ENCODE measurements at places on chromosomes 4 and X. TPM values are rescaled to one million over a fixed set of nuclear protein-coding genes. Genes with fewer than 3 reads are reported as not detected.

DNA sequence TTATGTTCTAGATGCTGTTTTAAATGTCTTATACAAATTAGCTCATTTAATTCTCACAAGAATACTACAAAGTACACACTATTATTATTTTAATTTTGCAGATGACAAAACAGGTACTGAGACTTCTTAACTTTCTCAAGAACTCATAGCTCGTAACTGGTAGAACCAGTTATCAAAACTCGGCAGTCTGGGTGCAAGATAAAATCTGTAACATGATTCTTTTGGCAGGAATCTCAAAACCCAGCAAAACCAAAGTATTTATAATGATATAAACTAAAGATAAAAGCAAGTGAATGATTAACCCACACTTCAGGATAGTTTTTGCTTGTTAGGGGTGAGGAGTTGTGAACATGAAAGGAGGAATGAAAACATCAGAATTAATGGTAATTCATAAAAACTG, 27.6 kb downstream of the CLNK start:
- no peaks in the 10 kb centered on the region for H3K27me3 ChIP-seq
- peaks cover 17% of the 10 kb centered on the region for H3K4me1 ChIP-seq
- no peaks in the 10 kb centered on the region for H3K36me3 ChIP-seq
- peak; percentile 57 for DNase-seq

- no peak overlapping the region for H3K4me3 ChIP-seq
- H3K27ac ChIP-seq: no peak overlapping the region
- H3K27me3 ChIP-seq: no peaks in the 10 kb centered on the region
- no peak for DNase-seq
- no peaks in the 10 kb centered on the region for H3K4me1 ChIP-seq
Observed at GRCh38 chr4:181671672-181672071, 571.5 kb upstream of the TENM3 start.

- no peaks in the 10 kb centered on the region for H3K4me1 ChIP-seq
- H3K27ac ChIP-seq: no peak overlapping the region
- H3K36me3 ChIP-seq: peaks cover 64% of the 10 kb centered on the region
- no peaks in the 10 kb centered on the region for H3K27me3 ChIP-seq
Observed at GRCh38 chr4:122221322-122221721, 69.2 kb downstream of the BLTP1 start.

PNMA6A gene
- total RNA-seq: 1.7 TPM

GRCh38 chr4:163755013-163755412, 260.5 kb downstream of the TMA16 start:
- no peaks in the 10 kb centered on the region for H3K36me3 ChIP-seq
- H3K4me3 ChIP-seq: no peak overlapping the region
- H3K4me1 ChIP-seq: no peaks in the 10 kb centered on the region
- no peak overlapping the region for H3K27ac ChIP-seq

DNA sequence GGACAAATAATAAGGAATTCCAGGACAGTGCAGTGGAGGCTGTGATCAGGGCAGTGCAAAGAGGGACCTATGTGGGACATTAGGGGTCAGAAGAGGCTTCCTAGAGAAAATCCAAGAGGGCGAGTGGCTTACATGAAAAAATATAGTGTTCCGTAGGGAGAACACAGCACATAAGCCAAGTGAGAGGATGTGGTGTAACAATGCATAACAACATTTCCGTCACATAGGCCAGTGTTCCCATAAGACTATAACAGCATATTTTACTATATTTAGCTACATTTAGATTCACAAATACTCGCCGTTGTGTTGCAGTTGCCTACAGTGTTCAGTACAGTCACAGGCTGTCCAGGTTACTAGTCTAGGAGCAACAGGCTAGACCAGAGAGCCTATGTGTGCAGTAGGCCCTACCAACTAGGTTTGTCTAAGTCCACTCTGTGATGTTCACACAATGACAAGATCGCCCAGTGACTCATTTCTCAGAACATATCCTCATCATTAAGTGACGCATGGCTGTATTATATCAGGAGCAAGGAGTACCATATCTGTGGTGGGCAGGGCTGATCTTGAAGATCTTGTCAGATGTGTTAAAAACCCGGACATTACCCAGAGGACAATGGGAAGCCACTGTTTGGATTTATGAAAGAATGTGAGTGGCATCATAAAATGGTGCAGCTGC, 74.0 kb upstream of the TBL1X start:
- no peaks in the 10 kb centered on the region for H3K4me1 ChIP-seq
- H3K36me3 ChIP-seq: no peaks in the 10 kb centered on the region
- no peak overlapping the region for H3K27ac ChIP-seq
- no peak overlapping the region for H3K4me3 ChIP-seq

- no peaks in the 10 kb centered on the region for H3K27me3 ChIP-seq
- H3K4me3 ChIP-seq: no peak overlapping the region
- no peaks in the 10 kb centered on the region for H3K36me3 ChIP-seq
Observed at GRCh38 chr4:25051534-25051933, 20.8 kb upstream of the LGI2 start.

GRCh38 chr4:69104719-69105275, 8.5 kb downstream of the UGT2B7 start:
- H3K27ac ChIP-seq: no peak overlapping the region
- no peak for DNase-seq
- H3K36me3 ChIP-seq: no peaks in the 10 kb centered on the region
- no peaks in the 10 kb centered on the region for H3K27me3 ChIP-seq
- no peaks in the 10 kb centered on the region for H3K4me1 ChIP-seq

- peaks cover 40% of the 10 kb centered on the region for H3K4me1 ChIP-seq
- no peak overlapping the region for H3K27ac ChIP-seq
- DNase-seq: no peak
- H3K36me3 ChIP-seq: peaks cover 14% of the 10 kb centered on the region
Observed at GRCh38 chr4:98903561-98903960, 25.4 kb downstream of the EIF4E start.

DNA sequence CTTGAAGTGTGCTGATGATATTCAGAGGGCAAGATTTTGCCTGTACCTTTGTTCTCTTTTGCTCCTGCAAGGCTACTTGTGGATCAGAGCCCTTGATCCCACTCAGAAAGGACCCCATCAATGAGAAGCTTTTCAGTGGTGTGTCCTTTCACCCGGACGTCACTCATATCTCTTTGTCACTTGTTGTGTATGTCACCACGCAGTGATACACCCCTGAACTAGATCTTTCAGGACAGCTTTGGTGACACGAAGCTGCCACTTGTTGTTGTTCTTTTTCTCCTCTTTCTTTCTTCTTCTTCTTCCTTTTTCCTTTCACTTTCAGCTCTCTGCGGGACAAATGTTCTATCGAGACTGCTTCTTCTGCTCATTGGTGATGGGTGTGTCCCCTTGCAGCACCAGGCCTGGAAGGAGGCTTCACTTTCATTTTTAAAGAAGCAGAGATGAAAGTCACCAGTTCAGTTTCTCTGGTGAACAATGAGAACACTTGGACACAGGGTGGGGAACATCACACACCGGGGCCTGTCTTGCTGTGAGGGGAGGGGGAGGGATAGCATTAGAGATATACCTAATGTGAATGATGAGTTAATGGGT, 83.6 kb downstream of the NBDY start:
- H3K27me3 ChIP-seq: no peaks in the 10 kb centered on the region
- H3K27ac ChIP-seq: no peak overlapping the region
- peaks cover 8% of the 10 kb centered on the region for H3K4me1 ChIP-seq
- H3K36me3 ChIP-seq: no peaks in the 10 kb centered on the region

- H3K36me3 ChIP-seq: peaks cover 25% of the 10 kb centered on the region
- H3K27ac ChIP-seq: no peak overlapping the region
- no peak for DNase-seq
- H3K4me1 ChIP-seq: no peaks in the 10 kb centered on the region
- H3K4me3 ChIP-seq: no peak overlapping the region
Observed at GRCh38 chr4:106338671-106339070, 22.3 kb downstream of the AIMP1 start.

GRCh38 chrX:77918568-77918967, 8.1 kb downstream of the ATP7A start:
- DNase-seq: no peak
- H3K4me3 ChIP-seq: no peak overlapping the region
- H3K27me3 ChIP-seq: no peaks in the 10 kb centered on the region
- H3K27ac ChIP-seq: no peak overlapping the region
- no peaks in the 10 kb centered on the region for H3K36me3 ChIP-seq

- DNase-seq: peak; percentile 71
- no peaks in the 10 kb centered on the region for H3K36me3 ChIP-seq
- peaks cover 4% of the 10 kb centered on the region for H3K4me1 ChIP-seq
Observed at GRCh38 chr4:25950461-25951389, 36.7 kb downstream of the SMIM20 start.

- H3K27me3 ChIP-seq: no peaks in the 10 kb centered on the region
- DNase-seq: no peak
- H3K27ac ChIP-seq: no peak overlapping the region
- no peaks in the 10 kb centered on the region for H3K36me3 ChIP-seq
Observed at GRCh38 chrX:13469963-13470684, 99.3 kb upstream of the EGFL6 start.

GRCh38 chrX:46029777-46030176, 515.4 kb downstream of the ZNF674 start:
- DNase-seq: no peak
- no peaks in the 10 kb centered on the region for H3K27me3 ChIP-seq
- H3K4me3 ChIP-seq: no peak overlapping the region
- H3K27ac ChIP-seq: no peak overlapping the region
- H3K36me3 ChIP-seq: no peaks in the 10 kb centered on the region

GRCh38 chr4:147994076-147994475, 262.2 kb downstream of the ARHGAP10 start:
- H3K4me3 ChIP-seq: no peak overlapping the region
- peaks cover 4% of the 10 kb centered on the region for H3K36me3 ChIP-seq
- DNase-seq: peak; percentile 50
- no peaks in the 10 kb centered on the region for H3K27me3 ChIP-seq
- no peak overlapping the region for H3K27ac ChIP-seq

CDX4 gene
- not detected for total RNA-seq

DNA sequence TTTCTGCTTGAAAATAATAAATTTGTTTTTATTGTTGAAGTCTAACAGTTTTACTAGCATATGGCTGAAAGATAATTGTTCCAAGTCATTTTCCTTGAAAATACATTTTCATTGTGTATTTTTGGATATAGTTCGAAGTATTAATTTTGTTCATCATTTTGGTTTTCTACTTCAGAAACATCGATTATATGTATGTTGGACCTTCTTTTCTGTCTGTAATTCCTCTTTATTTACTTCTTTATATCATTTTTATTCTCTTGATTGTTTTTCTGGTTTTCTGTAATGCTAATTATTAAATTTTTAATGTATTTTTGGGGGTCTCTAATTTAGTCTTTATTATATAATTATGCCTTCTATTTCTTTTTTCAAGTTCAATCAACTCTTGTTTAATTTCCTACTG, 407.1 kb upstream of the FRG1 start:
- no peaks in the 10 kb centered on the region for H3K4me1 ChIP-seq
- DNase-seq: no peak
- H3K27ac ChIP-seq: no peak overlapping the region
- H3K36me3 ChIP-seq: no peaks in the 10 kb centered on the region
- no peaks in the 10 kb centered on the region for H3K27me3 ChIP-seq
- no peak overlapping the region for H3K4me3 ChIP-seq

GRCh38 chrX:15946783-15947580, 92.4 kb upstream of the AP1S2 start:
- peaks cover 4% of the 10 kb centered on the region for H3K27me3 ChIP-seq
- no peaks in the 10 kb centered on the region for H3K4me1 ChIP-seq
- H3K4me3 ChIP-seq: no peak overlapping the region
- DNase-seq: no peak

GRCh38 chr4:152936446-152937335, 568 bp downstream of the FHDC1 start:
- H3K4me3 ChIP-seq: peak overlapping the region; percentile 59
- peak overlapping the region; percentile 87 for H3K27ac ChIP-seq
- H3K27me3 ChIP-seq: no peaks in the 10 kb centered on the region
- DNase-seq: peak; percentile 57
- peaks cover 24% of the 10 kb centered on the region for H3K4me1 ChIP-seq

DNA sequence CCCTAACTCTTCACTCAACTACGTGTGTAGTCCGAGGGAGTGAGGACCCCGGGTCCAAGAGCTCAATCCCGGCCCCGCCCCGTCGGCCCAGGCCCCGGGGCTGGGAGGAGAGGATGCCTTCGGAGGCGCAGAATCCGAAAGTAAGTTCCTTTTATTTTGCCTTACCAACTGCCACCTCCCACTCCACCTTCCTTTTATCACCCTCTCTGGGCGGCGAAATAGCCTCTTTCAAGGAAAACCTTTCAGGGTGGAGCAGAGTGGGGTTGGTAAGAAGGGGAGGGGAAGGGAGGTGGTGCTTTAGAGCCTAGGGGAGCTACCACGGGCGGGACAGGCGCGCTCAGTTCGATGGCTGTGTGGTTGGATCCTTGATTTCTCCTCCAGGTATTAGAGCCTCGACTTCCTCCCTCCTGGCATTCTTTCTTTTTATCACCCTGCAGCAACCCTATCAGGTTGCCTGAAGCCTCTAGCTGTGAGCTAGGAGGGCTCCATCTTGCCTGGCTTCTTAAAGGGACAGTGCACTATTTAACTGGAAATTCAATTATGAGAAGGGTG, 191.2 kb downstream of the RRAGB start:
- H3K36me3 ChIP-seq: no peaks in the 10 kb centered on the region
- H3K4me3 ChIP-seq: peak overlapping the region; percentile 54
- no peaks in the 10 kb centered on the region for H3K27me3 ChIP-seq
- no peaks in the 10 kb centered on the region for H3K4me1 ChIP-seq

C1GALT1C1 gene
- not detected for total RNA-seq

GRCh38 chrX:36199928-36200327, 280.4 kb downstream of the CFAP47 start:
- DNase-seq: no peak
- H3K27me3 ChIP-seq: no peaks in the 10 kb centered on the region
- H3K36me3 ChIP-seq: no peaks in the 10 kb centered on the region
- no peak overlapping the region for H3K4me3 ChIP-seq

GRCh38 chr4:108166038-108166437, 2.7 kb downstream of the LEF1 start:
- H3K4me1 ChIP-seq: peaks cover 31% of the 10 kb centered on the region
- H3K4me3 ChIP-seq: no peak overlapping the region
- no peaks in the 10 kb centered on the region for H3K36me3 ChIP-seq
- no peak overlapping the region for H3K27ac ChIP-seq
- peaks cover 94% of the 10 kb centered on the region for H3K27me3 ChIP-seq

- no peaks in the 10 kb centered on the region for H3K27me3 ChIP-seq
- H3K27ac ChIP-seq: no peak overlapping the region
- no peaks in the 10 kb centered on the region for H3K36me3 ChIP-seq
- no peak overlapping the region for H3K4me3 ChIP-seq
- no peak for DNase-seq
- H3K4me1 ChIP-seq: no peaks in the 10 kb centered on the region
Observed at GRCh38 chrX:29542152-29542551, 673.2 kb upstream of the MAGEB2 start.

GRCh38 chr4:2116687-2117400, 57.7 kb downstream of the NAT8L start:
- H3K4me3 ChIP-seq: no peak overlapping the region
- no peaks in the 10 kb centered on the region for H3K27me3 ChIP-seq
- no peaks in the 10 kb centered on the region for H3K4me1 ChIP-seq
- DNase-seq: no peak

GPR119 gene
- not detected for total RNA-seq

GRCh38 chr4:26786916-26787315, 73.7 kb upstream of the STIM2 start:
- H3K27ac ChIP-seq: no peak overlapping the region
- H3K27me3 ChIP-seq: no peaks in the 10 kb centered on the region
- H3K36me3 ChIP-seq: no peaks in the 10 kb centered on the region
- no peak overlapping the region for H3K4me3 ChIP-seq
- H3K4me1 ChIP-seq: no peaks in the 10 kb centered on the region
- DNase-seq: no peak

TEX13C gene
- total RNA-seq: not detected

TMEM154 gene
- total RNA-seq: under 0.01 TPM

GRCh38 chrX:105210258-105210657, 10.2 kb downstream of the TEX13A start:
- DNase-seq: no peak
- peaks cover 7% of the 10 kb centered on the region for H3K27me3 ChIP-seq
- H3K4me3 ChIP-seq: no peak overlapping the region
- H3K27ac ChIP-seq: no peak overlapping the region
- H3K4me1 ChIP-seq: no peaks in the 10 kb centered on the region

MAGEA11 gene
- not detected for total RNA-seq

SSX4B gene
- total RNA-seq: not detected

IL15 gene
- total RNA-seq: 1.7 TPM

All from stomach (tissue), 19 donors.